ENCODE measurements at places on chromosomes 6 and 20.

DNA sequence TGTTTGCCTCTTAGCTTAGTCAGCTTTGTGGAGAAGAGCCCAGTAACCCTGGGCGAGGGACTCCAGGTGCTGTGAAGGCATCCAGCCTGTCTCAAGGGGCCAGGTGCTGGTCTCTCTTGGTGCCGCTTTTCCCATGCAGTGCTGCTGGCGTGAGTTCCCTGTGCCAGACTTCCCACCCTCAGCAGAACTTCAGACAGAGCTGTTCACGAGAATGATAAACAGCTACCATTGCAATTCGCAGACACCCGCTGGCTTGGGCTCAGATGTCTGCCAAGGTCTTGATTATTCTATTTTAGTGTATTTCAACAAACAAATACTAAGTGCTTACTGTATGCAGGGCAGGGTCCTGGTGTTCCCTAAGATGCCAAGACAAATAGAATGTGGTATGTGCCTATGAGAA is 57.7 kb downstream of the RNF217 start:
- no peak for DNase-seq

- DNase-seq: no peak
These were observed 16.9 kb downstream of the KIAA1755 start for GRCh38 chr20:38243709-38244020.

- no peak for DNase-seq
These were observed 802 bp upstream of the NRN1 start for GRCh38 chr6:6007366-6008088.

- DNase-seq: no peak
These were observed 128.2 kb upstream of the LAMA2 start for GRCh38 chr6:128754658-128755256.

DNA sequence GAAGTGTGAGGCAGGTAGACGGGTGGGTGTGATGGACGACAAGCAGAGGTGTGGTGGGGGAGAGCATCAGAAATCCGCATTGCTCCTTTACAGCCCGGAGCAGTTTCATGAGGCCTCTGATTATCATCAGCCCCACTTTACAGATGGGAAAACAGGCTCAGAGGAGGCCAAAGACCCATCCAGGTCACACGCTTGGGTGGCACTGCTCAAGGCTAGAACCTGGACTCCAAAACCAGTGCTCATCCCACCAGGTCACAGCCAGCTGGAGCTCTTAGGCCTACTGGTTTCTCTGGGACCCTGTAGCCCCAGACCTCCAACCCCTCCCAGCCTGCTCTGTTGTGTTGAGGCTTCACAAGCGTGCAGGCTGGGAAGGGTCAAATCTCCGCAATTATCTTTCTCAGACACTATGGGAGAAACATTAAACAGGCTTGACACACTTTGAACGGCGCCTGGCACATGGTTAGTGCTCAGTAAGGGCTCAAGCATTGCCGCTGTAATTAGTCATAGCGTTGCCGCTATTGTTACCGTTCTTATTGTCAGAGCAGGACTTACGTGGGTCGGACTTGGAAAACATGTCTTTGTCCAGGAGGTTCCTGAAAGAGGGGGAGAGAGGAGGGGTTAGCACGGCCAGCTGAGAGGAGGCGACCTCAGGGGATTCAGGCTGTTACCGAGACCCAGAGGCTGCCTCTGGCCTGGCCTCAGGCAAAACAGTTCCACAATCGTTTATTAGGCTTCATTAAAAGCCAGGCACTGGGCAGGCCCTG is 16.6 kb downstream of the CPNE5 start:
- no peak for DNase-seq

DNA sequence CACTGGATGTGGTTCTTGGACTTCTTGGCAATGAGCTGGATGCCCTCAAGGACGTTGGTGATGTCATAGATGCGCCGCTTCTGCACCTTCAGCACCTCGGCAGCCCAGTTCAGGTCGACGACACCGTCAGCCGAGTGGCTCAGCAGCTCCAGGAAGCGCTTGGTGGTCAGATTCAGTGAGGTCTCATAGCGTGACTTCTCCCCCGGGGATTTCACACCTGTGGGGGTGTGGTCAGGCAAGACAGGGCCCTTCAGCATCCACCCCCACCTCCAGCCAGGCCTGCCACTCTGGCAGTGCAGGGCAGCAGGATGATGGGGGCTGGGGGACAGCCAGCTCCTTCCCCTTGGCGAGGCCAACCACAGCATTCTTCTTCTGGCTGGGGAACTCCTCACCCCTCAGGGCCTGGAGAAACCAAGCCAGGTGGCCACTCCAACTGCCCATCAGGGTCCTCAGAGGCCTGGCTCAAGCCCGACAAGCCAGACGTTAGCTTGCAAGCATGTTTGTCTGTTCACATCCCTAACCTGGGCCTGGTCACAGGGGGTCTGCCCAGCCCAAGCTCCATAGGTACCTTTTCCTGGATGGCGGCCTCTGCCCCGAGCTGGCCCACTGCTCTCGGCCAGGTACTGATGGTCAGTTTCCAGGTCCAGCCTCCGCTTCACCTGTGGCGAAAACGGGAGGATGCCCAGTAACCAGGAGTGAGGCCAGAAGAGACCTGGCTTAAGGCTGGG is 5.7 kb upstream of the NECAB3 start:
- DNase-seq: no peak

DNA sequence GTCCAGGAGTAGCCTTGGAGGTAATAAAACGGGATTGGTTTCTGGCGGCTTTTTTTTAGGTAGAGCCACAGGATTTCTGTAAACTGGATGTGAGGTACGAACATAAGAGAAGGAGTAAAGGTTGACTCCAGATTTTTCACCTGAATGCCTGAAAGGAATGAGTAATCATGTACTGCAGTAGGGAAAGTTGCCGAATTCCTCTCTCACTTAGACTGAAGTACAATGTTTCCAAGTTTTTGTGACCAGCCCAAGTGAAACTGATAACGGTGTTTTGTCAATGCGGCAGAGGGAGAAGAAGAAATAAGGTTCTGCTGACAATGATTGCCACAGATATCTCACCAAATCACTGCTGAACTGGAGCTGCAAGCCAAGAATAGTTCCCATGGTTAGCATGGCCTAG is 75.0 kb downstream of the VTA1 start:
- no peak for DNase-seq

- no peak for DNase-seq
These were observed 3.2 kb upstream of the KIAA0408 start for GRCh38 chr6:127462376-127462775.

DNA sequence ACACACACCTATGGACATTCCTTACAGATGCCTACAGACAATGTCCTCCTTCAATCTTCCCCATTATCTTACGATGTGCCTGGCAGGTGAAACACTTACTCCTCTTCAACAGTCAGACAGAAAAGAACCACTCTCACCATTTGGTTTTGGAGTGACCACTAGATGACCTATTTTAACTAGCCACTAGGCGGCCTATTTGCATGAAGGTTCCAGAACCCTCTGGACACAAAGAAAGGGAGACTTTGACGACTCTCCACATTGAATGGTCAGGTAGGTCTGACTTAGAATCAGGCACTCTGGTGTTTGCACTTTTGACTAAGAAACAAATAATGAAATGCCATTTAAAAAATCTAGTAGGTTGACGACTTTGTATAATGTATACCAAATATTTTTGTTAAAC is 42.0 kb downstream of the PNLDC1 start:
- DNase-seq: no peak

DNA sequence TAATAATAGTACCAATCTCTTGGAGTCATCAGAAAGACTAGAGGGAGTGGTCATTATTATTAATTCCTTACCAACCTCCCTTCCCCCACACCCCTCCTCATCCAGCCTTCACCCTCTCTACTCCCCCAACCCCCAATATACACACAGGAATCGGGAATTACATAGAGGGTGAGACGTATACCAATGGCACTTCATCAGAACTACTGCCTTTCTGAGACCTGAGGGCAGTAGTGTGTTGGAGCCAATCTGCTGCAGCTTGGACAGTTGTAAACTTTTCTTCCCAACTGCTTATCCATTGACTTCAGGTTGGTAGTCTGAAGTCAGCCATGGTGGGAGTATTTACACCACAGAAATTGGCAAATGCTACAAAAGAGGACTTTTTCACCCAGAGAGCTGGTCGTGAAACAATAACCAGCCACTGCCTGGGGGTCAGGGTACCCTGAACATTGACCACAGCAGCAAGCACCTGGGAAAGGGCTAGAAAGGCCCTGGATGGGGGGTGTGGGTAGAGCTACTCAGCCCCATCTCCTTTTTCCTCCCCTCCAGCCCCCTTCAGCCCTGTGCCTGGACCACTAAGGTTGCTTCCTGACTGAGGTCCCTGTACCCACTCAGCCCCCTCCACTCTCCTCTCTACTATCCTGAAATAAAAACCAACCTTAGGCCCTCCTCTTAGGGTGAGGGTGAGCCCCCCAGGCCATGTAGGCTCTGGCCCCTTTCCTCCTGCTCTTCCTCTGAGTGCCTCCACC is 161.5 kb downstream of the MRPL14 start:
- no peak for DNase-seq

DNA sequence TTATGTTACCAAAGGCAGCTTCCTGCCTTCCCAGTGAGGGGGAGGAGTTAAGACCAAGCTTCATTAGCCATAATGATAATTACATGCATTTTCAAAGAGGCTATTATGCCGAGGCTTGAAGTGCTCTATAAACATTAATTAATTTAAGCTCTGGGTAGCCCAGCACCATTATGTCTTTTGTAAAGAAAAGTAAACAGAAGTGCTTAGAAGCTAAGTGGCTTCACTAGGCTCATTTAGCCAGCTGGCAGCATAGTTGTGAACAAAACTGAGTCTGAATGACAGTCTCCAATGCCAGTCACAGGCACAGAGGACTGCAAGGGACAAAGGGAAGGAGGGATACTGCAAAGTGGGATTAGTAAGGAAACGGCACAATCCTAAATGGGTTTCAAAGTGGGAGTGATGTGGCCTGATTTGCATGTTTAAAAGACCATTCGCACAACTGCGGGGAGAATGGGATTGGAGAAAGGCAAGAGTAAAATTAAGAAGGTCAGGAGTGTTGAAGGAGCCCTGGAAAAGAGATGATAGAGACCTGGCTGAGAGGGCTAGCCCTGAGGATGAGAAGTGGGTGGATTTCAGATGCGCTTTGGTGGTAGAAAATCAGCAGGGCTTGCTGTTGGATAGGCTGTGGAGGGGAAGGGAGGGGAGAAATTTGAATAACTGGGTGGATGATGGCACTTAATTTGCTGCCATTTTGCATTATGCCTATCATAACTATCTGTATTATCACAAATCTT is 20.1 kb upstream of the ISM1 start:
- DNase-seq: no peak

Measured in activated CD8-positive, alpha-beta memory T cell treated with anti-CD3 and anti-CD28 coated beads for 48 hours (primary cell).